ENCODE measurements at places on chromosomes 2 and 18.

- DNase-seq = no peak
These were observed 391.3 kb upstream of the CELF4 start for GRCh38 chr18:37956902-37957301.

DNA sequence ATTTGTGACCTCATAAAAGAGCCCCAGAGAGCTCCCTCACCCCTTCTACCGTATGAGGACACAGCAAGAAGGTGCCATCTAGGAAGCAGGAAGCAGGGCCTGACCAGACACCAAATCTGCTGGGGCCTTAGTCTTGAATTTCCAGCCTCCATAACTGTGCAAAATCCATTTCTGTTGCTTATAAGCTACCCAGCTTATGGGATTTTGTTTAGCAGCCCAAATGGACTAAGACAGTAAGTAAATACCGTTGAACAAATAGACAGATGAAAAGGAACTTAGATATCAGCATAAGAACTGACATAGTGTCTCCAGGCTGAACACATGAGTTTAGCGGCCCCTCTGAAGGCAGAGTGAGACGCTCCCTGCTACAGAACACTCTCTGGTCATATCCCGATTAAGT is 130.9 kb downstream of the UXS1 start:
- DNase-seq = no peak

DNA sequence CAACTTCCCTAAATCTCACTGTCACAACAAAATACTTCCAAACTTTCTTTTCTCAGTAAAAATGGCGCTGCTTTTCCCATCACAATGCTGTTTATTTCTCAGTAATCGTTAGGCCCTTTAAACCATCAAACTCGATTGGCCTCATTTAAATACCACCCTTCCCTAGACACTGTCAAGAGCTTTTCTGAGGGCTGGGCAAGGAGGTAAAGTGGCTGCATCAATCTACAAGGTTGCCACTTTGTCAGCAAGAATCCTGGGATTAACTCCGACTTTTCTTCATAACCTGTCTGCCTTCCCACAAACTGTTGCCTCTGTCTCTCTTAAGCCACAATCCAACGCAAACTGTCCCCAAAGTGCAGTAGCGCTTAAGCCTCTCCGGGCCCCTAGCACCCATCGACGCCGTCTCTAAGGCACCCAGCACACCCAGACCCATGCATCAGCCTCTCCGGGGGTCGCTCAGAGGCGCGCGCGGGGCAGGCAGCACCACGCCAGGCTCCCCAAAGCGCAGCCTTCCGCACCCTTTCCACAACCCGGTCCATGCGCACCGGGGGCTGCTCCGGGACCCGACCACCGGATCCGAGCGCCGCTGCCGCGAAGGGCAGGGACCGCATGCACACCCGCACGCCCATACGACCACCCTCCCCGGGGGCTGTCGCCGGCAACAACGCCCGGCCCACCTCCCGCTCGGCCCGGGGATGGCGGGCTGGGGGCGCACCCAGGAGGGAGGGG is 683 bp downstream of the MBOAT2 start:
- peak; percentile 5 for DNase-seq

DNA sequence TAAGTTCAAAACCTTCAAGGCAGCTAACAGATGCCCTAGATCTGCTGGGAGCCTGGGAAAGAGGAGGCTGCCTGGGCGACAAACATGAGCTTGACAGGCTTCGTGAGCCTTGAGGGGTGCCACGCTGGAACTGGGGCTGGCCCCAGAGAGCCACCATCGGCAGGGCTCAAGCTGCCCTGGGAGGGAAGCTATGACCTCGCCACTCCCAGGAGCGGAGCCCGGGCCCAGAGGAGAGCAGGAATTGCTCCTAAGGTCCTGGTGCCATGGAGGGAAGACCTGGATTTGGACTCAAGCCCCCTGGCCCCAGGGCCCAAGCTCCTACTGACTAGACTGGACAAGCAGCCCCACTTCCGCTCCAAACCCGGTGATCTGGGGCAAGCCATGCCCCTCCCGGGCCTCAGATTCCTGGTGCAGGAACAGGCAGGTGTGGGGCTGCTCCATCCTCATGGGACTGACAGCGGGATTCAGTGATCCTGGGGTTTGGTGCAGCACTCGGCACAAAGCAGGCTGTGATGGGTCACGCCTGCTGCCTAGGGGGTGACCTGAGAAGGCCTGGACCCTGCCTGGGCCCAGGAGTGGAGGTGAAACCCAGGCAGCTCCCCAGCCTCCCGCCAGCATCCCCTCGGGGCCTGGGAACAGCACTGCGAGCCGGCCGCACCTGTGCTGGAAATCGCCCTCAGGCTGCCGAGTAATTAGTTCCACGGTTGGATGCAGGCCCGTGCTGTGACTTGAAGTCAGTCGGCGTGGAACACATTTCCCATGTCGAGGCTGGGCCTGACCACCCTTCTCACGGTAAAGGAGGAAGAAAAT is 246.9 kb downstream of the NDUFA10 start:
- DNase-seq = no peak

DNA sequence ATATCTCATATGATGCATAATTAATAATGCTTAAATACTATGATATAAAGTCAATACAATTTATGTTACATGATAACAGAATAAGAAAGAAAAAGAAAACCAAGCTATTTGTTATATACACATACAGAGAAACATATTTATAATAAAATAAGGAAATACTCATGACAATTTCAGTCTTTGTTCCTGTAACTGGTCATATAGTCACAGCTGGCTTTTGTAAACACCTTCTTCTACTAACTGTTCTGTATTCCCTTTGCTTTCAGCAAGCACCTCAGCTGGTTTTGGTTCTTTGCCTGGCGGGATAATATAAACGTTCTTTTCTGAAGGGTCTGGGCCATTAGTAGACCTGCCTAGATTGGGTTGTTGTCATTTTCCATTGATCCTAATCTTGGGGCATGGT is 158.5 kb downstream of the COPS8 start:
- no peak for DNase-seq

DNA sequence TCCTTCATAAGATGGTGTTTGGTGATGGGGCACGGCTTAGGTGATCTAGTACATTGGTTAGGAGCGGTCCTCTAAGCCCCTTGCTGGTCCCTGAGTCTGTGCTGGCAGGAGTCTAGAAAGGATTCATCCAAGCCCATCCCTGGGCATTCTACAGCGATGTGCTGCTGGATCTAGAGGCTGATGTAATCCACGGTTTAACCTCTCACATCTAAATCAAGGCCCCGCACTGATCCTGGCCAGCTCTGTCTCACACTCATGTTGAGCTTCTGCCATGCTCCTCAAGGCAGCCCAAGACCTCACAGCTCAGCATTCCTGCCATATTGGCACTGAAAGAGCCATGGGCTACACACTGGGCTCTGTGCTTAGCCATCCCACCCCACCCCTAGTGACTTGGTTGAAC is 664.8 kb downstream of the STK39 start:
- DNase-seq = no peak

DNA sequence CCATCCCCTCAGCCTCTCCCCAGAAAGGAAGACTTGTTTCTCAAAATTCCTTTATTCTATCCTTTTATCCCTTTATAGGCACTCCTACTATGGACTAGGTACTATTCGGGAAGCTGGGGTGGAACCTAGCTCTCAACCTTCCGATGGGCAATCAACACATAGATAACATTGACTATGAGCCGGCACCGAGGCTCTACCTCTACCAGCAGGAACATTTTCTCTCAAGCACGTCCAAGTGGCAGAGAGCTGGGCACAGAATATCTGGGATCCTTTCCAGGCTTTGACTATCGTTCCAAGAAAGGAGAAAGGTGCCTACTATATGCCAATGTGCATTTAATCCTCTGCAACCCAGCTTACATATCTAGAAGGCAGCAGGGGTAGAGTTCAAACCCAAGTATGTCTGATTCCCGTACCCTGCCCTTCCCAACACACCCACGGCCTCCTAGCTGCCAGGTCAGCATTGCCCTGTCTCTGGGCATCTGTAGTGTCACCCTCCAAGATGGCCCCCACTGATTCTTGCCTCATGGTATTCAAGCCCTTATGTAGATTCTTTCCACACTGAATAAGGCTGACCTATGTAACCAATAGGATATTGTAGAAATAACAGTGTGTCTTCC is 28.3 kb downstream of the TNS1 start:
- DNase-seq = no peak

GRCh38 chr2:207107551-207107950 is 58.2 kb downstream of the KLF7 start:
- no peak for DNase-seq

DNA sequence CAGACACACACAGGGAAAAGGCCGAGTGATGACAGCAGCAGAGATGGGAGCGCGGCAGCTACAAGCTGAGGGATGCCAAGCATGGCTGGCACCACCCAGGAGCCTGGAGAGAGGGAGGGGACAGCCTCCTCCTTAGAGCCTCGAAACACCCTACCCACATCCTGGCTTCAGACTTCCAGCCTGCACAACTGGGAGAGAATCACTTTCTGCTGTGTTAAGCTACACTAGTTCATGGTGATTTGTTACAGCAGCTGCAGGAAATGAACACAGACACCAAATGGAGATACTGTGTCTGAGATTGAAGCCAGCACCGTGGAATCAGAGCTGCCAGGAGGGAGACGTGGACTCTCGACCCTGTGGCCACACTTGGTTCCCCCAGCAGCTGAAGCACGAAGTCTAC is 27.5 kb upstream of the FOSL2 start:
- no peak for DNase-seq

DNA sequence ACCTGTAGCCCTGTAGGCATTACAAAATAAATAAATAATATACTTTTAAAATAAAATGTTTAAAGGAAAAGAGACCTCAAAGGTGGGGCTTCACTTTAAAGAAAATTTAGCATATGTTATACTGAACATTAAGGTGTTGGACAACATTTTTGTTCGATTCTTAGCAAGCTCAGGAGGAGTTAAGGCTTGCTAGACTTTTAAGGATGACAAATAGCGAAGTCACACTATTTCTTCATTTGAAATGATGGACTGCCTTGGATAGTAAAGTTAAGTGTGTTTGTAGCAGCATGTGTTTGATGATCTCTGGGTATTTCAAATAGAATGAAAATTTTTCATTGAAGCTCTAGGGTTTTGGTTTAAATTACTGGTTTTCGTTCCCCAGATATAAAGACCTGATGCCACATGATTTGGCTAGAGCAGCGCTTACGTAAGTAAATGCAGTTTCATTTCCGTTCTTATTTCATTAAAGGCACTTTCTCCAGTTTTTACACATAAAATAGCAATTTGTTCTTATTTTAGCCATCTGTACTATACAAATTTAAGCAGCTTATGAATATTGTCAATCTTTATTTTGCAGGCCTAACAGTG is 24.9 kb downstream of the HADHB start:
- no peak for DNase-seq

GRCh38 chr18:27473318-27473717 is 288.2 kb upstream of the CHST9 start:
- DNase-seq = no peak

- no peak for DNase-seq
These were observed 18.5 kb downstream of the TRAK2 start for GRCh38 chr2:201432621-201433393.

DNA sequence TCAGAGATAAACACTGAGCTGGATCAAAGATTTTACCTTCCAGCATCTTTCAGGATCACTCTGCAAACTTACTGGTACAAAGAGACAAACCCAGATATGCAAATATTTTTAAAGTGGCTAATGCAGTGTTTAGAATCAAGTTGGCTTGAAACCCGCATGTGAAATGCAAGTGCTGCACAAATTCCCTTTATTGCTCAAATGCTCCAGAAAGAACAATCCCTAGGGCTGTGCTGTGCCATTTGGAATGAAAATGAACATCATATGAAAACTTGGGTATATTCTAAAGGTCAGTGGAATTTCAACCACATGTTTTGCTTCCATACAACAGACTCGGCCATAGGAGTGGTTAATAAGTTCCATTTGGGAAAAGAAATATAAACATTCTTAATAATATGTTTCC is 139.1 kb downstream of the VWC2L start:
- no peak for DNase-seq

DNA sequence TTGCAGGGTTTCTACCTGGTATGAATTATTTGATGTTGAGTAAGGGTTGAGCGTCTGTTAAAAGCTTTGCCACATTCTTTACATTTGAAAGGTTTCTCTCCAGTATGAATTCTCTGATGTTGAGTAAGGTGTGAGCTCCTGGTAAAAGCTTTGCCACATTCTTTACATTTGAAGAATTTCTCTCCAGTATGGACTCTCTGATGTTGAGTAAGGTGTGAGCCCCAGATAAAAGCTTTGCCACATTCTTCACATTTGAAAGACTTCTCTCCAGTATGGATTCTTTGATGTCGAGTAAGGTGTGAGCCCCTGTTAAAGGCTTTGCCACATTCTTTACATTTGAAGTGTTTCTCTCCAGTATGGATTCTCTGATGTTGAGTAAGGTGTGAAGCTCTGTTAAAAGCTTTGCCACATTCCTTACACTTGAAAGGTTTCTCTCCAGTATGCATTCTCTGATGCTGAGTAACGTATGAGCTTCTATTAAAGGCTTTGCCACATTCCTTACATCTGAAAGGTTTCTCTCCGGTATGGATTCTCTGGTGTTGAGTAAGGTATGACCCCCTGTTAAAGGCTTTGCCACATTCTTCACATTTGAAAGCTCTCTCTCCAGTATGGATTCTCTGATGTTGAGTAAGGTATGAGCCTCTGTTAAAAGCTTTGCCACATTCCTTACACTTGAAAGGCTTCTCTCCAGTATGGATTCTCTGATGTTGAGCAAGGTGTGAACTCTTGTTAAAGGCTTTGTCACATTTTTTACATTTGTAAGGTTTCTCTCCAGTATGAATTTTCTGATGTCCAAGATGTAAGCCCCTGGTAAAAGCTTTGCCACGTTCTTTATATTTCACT is 27.1 kb downstream of the ZNF519 start:
- DNase-seq = no peak

GRCh38 chr2:1987379-1987778 is 243.1 kb upstream of the PXDN start:
- no peak for DNase-seq

DNA sequence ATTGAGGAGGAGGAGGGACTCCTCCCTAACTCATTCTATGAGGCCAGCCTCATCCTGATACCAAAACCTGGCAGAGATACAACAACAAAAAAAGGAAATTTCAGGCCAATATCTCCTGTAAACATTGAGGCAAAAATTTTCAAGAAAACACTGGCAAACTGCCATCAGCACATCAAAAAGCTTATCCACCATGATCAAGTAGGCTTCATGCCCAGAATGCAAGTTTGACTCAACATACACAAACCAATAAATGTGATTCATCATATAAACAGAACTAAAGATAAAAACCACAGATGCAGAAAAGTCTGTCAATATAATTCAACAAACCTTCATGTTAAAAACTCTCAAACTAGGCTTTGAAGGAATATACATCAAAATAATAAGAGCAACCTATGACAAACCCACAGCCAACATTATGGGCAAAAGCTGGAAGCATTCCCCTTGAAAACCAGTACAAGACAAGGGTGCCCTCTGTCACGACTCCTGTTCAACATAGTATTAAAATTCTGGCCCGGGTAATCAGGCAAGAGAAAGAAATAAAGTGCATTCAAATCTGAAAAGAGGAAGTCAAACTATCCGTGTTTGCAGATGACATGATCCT is 1014.3 kb downstream of the CBLN2 start:
- no peak for DNase-seq

DNA sequence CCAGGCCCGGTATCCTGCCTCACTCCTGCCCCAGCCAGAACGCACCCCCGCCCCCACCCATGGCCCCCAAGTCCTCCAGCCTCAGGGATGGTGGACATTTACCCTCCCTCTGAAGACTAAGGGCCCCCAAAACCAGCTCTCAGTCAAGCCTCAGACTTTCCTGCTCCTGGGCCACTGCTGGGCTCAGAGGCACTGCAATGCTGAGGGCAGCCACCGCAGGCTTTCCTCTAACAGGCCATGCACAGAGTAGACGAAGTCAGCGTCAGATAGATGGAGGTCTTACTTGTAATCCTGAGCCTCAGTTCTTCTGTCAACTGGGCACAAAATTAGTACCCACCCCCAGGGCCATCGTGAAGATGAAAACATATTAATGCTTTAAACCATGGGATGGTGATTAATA is 92.6 kb downstream of the TTC32 start:
- DNase-seq = no peak

Measured in T-helper 1 cell (primary cell).